ENCODE measurements at places on chromosomes 4 and X. TPM values are rescaled to one million over a fixed set of nuclear protein-coding genes. Genes with fewer than 3 reads are reported as not detected.

GRCh38 chr4:92305878-92306520 lies 2.2 kb downstream of the GRID2 start:
- DNase-seq: no peak

DNA sequence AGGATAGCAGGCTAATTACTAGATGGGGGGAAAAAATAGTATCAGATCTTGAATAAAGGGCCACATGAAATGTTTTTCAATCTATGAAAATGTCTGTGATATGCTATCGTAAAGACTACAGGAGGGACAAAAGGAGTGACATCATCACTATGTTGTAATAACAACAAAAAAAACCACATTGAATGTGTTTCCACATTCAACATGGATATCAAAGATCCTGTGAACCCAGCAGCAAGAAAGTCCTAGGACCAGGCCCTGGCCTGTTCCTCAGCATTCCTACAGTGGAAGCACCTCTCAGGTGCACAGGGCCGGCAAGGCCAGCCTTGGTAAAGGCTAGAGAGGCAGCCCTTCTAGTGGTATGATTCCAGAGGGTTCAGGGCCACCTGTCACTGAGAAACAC lies 118.3 kb downstream of the RELL1 start:
- DNase-seq: no peak

GRCh38 chr4:109690690-109691410 lies 12.4 kb downstream of the CASP6 start:
- no peak for DNase-seq

DNA sequence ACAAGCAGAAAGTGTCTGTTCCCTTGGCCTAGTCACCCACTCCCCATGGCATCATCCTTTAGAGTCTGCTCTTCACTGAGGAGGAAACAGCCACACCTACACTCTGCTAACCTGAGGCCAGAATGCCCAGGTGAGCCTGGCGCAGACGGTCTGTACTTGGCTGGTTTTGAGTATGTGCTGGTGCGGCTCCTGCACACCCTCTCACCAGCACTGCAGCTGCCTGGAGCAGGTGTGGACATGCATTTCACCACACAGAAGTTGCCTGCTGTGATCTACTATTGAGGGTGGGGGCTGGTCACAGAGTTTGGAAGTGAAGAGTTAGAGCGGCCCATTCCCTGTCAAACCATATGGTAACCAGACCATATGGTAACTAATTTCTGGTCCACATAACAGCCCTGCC lies 39.5 kb downstream of the KANTR start:
- DNase-seq: no peak

DNA sequence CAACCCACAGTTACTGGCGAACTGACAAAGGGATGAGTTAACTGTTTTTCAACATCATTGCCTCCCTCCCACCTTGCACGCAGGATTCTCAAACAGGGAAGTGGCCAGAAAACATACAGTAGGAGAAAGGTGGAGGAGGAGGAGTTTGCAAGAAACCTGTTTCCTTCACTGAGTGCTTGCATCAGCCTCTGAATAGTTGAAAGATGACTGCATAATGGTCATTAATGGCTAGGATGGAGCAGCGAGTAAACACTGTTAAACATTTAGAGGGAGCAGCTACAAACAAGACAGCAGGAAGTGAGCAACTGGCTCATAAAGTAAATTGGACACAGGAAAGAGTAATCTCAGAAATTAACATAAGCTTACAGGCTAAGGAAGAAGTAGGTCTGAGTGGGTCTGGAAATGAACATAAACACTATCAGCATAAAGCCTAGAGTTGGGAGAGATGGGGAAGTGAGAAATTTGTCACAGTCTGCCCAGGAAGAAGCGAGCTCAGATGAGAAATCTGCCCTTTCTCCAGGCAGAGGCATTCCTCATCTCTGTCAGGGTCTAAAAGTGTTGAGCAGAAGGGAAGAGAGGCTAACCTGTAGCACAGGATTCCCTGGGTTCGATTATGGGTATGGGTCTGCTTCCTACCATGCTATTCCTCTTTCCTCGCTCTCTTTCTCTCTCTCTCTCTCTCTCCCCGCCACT lies 38.6 kb downstream of the TRPC5OS start:
- DNase-seq: no peak

The CAMK2D gene
- 83.1 TPM for polyA plus RNA-seq

The CLCN4 gene
- 5.3 TPM for polyA plus RNA-seq

DNA sequence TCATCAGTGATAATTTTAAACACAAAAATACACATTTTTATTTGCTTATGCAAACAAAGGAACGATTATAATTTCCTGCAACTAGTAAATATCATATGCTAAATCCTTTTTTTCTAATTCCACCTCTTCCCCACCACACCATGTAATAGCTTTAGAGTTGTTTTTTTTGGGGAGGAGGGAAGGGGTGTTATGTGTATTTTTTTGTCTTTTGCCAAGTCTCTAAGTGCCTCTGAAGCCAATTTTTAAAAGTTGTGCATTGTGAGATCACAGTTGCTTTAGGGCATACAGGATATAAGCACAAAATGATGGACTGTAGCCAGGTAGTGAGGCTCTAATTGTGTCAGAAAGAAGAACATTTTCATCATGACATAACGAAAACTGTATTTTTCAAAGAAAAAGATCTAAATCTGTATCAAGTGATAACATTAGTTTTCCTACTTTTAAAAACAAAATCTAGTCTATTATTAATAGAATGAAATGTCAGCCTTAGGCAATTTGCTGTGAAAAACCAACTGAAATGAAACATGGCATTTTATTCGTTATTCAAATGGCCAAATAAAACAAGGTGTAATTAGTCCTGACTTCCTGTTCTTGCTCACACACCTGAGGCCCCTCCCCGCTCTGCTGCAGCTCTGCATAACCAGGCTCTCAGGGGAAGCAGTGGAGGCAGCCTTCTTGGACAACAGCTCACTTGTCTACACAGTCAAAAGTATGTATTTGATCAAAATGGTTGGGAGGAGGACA lies 157.4 kb downstream of the PALLD start:
- DNase-seq: no peak

Measured in left renal cortex interstitium (tissue), 4 donors.